ENCODE measurements at places on chromosomes 11 and 22. TPM values are rescaled to one million over a fixed set of nuclear protein-coding genes. Genes with fewer than 3 reads are reported as not detected.

- DNase-seq: no peak
Measured at GRCh38 chr11:43689167-43689566, 8.6 kb downstream of the HSD17B12 start.

DNA sequence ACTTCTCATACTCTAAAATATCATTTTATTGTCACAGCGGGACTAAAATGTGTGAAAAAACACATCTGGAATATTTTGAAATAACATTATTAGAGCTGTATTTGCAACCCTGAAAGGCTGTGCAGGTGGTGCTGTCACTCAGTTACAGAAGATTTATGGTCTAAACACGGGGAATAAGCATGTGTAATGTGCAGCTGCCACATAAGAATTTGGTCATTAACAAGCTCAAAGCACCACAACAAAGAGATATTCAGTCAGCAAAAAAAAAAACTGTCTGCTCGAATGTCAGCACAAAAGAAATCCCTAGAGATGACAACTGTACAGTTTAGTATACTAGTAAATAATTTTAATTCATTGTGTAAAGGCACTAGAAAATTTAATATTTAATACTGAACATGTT, 31.3 kb downstream of the TMEM123 start:
- peak; percentile 28 for DNase-seq

DNA sequence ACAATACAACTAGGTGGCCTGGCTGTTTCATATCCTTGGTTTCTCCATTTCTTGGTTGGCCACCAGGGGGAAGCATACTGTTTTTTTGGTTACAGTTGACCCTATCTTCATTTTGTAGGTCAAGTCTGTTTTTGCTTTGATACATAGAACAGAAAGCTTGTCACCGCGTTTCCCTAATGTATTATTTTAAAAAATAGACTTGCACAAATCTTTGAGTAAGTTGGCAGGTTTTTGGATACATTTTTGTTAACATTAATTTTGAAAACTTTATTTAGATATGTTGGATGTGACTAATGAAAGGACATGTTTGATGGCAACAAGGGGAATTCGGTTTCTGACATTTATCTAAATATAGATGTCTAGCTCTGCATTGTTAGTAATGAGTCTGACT, 3.0 kb downstream of the NCR3LG1 start:
- peak; percentile 61 for DNase-seq

DNA sequence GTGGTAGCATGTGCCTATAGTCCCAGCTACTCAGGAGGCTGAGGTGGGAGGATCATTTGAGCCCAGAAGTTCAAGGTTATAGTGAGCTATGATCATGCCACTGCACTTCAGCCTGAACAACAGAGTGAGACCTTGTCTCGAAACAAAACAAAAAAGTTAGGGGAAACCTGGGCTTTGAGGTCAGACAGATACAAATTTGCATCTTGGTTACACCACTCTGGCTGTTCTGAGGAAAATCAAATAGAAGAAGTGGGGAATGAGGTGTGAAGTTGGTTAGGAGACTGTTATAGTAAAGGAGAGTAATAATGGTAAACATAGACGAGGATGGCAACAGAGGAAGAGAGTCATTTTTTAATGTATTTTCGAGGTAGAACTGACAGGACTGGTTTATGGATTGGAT, 62.6 kb downstream of the PPME1 start:
- DNase-seq: no peak

- no peak for DNase-seq
Measured at GRCh38 chr22:47618180-47619010, 855.9 kb downstream of the TBC1D22A start.

The CTSF gene
- 6.6 TPM for total RNA-seq

GRCh38 chr11:12721816-12722604, 47.8 kb downstream of the TEAD1 start:
- no peak for DNase-seq

- DNase-seq: peak; percentile 2
Measured at GRCh38 chr11:91804042-91804441, 420.6 kb upstream of the FAT3 start.
